ENCODE measurements at places on chromosomes 3 and 15.

GRCh38 chr15:78048628-78048920 is 28.9 kb downstream of the TBC1D2B start:
- DNase-seq, result no peak

DNA sequence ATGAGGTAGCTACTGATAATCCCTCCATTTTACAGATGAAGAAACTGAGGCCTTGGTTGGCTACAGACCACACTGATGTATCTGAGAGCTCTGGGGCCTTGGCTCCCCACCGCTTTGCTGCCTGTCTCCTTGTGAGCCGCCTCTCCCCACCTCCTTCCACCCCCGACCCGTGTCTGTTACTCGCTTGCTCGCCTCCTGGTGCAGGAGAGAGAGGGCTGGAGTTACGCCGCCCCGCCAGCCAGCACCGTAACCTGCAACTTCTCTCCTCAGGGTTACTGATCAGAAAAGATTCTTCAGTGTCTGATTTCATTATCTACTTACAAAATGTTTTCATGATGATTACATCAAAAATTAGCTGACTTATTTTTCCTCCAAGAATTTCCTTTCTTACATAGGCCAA is 34.1 kb downstream of the TM2D3 start:
- DNase-seq, result no peak

DNA sequence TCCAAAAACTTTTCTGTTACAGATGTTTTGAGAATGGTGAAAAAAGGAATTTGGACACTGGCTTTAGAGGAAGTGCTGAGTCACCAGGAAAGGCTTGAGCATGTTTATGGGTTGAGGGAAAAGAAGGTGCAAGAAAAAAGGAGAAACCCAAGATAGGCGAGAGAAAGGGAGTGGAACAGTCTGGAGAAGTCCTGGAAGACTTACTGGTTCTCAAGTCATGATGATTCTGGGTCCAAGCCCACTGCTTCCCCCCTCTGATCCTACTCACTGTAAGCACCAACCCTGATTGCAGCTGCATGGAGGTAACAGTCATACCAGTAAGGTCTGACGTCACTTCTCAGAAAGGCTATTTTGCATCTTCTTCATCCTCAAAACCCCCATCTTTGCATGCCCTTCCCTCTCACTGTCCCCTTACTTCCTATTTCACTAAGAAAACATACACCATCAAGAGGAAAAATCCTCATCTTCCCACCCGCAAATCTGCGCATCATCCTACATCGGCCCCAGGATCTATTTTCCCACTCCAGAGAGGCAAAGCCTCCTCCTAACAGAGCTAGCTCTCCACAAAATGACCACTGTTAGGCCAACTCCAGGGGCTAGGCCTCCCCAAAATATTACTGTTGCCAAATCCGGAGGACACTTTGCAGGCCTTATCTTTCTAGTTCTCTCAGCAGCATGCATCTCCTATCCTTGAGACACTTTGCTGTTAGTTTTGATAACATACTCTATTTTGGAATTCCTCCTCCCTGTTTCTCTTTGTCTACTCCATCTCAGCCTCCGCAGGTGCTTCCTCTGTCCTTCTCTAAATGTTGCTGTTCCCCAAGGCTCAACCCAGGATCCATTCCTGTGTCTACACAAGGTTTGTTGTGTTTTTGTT is 3.2 kb upstream of the ATP13A3 start:
- peak; percentile 68 for DNase-seq

- DNase-seq, result no peak
Observed at GRCh38 chr3:40968666-40969065, 230.6 kb upstream of the CTNNB1 start.

- no peak for DNase-seq
Observed at GRCh38 chr3:50242381-50242770, 6.4 kb downstream of the GNAI2 start.

- no peak for DNase-seq
Observed at GRCh38 chr3:9069971-9070370, 106.7 kb upstream of the RAD18 start.

- DNase-seq, result no peak
Observed at GRCh38 chr15:68051109-68051508, 3.0 kb upstream of the PIAS1 start.

Data from M059J (cell line).